ENCODE measurements at places on chromosomes 4 and X. TPM values are rescaled to one million over a fixed set of nuclear protein-coding genes. Genes with fewer than 3 reads are reported as not detected.

DNA sequence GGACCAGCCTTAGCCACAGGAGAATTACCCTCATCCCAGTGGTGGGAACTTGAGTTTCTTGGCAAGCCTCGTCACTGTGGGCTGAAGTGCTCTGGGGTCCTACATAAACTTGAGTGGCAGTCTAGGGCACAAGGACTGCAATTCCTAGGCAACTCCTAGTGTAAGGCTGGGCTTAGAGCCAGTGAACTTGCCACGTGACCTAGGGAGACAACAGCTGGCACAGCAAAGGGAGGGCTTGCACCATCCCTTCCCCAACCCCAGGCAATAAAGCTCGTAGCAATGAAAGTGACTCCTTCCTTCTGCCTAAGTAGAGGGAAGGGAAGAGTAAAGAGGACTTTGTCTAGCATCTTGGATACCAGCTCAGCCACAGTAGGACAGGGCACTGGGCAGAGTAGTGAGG is 81.8 kb downstream of the TEX11 start:
- no peak for DNase-seq

DNA sequence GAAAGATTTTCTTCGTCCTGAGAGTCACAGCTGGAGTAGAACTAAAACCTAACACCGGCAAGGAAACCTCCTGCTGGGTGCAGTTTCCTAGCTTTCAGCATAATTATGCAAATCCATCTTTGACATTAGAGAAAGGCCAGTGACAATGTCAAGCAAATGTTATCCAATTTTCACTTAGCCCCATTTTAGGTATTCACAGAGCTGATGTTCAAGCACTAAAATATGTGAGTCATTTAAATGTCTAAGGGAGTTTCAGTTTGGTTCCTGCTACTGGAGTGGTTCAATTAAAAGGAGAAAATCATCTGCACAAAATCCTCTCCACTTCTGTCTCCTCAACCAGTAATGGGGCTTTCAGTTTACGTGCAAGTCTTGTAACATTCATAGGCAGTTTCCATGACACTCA is 37.1 kb upstream of the AMOT start:
- DNase-seq = no peak

- DNase-seq = no peak
These were observed 118.7 kb upstream of the PRPS2 start for GRCh38 chrX:12672367-12673106.

- DNase-seq = no peak
These were observed 123.2 kb upstream of the IGFBP7 start for GRCh38 chr4:57233386-57233785.

GRCh38 chrX:132957211-132958090 is 978 bp downstream of the HS6ST2 start:
- DNase-seq = no peak

DNA sequence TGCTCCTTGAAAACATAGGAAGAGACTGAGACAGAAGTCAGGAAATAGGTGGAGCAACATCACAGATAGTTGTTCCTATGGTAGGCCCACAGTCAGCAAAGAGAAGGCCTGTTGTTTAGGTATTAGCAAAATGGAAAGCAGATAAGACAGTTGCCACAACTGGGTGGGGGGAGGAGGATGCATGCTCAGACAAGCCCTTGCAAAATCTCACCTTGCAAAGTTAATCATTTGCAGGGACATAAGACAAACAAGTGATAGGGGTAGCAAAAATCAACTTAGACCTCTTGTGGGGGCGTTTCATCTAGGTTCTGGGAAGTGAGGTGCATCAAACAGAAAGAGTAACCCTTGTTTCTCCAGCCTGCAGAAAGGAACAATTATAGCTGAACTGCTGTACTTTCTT is 30.7 kb downstream of the SERPINA7 start:
- no peak for DNase-seq

DNA sequence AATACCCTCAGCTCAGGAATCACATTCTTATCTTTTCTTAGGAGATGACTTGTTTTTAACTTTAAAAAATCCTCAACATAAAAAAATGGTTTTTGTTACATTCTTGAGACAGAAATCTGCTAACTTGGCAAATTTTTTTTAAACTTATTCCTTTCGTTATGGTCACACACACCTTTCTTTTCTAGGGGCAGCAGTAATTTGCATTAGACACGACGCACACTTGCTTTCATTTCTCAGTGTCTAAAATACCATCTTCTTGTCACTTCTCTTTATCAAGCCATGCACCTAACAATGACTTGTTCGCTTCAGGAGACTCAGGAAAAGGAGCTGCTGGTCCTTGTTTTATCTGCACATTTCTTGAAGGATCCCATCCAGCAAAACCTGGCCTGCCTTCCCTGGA is 112.6 kb upstream of the TBL1X start:
- DNase-seq = no peak

DNA sequence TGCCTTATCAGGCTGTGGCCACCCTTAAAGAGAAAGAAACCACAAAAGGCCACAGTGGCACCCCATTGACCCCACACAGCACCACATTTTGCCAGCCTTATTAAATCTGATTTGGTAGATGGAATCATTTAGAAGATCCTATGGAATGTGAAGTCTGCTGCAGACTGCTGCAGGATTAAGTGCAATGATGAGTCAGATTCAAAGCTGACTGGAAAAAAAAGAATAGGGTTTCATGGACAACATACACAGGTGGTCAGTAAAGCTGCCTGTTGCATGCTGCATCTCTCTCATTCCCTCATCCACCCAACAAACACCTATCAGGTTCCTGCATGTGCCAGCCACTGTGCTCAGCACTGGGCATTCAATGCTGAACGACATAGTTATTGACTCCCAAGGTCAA is 56.6 kb downstream of the CHST7 start:
- no peak for DNase-seq

DNA sequence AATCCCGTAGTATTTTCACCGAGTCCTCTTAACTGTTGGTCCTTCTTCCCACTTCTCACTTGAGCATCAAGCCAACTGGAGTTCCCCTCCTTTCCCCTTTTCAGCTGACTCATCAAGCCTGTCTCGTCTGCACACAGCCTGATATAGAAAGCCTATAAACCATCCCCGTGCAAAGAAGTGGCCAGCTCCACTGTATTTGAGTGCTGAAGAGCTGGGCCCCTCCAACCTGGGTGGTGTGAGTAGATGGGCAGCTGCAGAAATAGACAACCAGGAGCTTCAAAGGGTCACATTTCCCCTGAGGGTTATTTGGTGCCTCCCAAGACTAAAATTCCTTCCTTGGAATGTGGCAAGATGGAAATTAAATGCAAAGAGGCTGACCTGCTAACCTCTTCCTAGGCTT is 199.7 kb downstream of the HS6ST2 start:
- no peak for DNase-seq

DNA sequence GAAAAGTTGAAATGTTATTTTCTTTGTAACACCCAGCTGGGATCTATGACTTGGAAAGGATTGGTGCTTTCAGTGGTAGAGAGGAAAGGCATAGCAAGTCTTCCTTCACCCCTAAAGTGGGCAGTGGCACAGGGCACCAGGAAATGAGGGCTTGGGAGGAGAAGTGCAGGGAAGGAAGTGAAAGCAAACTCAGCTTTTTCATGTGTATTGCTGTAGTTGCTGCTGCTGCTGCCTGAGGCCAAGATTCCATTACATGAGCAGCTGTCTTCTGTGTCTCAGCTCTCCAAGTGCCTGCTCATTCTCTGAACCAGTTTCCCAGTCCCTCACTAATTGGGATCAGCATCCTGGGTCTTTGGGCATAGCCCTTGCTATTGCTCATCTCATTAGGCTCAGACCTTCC is 2.6 kb downstream of the HCCS start:
- no peak for DNase-seq

GRCh38 chrX:120617996-120618630 is 11.7 kb downstream of the C1GALT1C1 start:
- no peak for DNase-seq

DNA sequence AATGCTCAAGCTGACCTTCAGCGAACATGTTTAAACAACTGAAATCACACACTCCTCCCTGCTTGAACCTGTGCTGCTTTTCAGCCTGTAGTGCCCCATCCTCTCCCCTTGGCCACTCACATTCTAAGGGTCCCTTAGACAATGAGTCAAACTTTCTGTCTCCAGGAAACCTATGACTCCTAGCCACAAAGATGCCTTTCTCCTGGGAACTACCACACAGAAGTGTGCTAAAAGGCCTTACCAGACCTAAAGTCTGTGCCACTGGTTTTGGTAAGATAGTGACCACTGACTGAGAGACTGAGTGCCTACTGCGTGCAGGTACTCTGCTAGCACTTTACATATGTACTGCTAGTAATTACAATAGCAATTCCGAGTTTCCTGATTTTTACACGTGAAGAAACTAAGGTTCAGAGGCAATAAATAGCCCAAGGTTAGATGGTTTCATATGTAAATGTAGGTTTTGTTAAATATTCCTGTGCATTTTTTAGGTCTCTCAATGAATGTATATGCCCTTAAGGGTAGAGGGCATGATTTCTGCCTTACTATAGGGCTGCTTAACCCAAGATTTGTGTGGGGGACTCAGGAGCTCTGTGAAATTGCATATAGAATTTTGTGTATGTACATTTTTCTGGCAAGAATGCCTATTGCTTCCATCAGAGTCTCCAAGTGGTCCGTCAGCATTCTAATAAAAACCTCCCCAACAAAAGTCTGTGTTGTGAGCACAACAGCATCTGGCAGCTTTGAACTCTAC is 71.1 kb downstream of the NSG1 start:
- no peak for DNase-seq

The CDKL5 gene
- 14.2 TPM for polyA plus RNA-seq

The C1QTNF7 gene
- 22.7 TPM for polyA plus RNA-seq

The ATP1B4 gene
- polyA plus RNA-seq = not detected

The PPEF1 gene
- polyA plus RNA-seq = 0.43 TPM

The CCKAR gene
- polyA plus RNA-seq = not detected

The FGF2 gene
- 7.3 TPM for polyA plus RNA-seq

The TBC1D9 gene
- polyA plus RNA-seq = 64.6 TPM
